ENCODE measurements at places on chromosomes 16 and 17. TPM values are rescaled to one million over a fixed set of nuclear protein-coding genes. Genes with fewer than 3 reads are reported as not detected.

The MPO gene
- 2.7 TPM for total RNA-seq

The GNGT2 gene
- not detected for total RNA-seq

GRCh38 chr16:87308826-87309225 lies 8.4 kb downstream of the C16orf95 start:
- no peak for DNase-seq

The RNFT1 gene
- 25.2 TPM for total RNA-seq

DNA sequence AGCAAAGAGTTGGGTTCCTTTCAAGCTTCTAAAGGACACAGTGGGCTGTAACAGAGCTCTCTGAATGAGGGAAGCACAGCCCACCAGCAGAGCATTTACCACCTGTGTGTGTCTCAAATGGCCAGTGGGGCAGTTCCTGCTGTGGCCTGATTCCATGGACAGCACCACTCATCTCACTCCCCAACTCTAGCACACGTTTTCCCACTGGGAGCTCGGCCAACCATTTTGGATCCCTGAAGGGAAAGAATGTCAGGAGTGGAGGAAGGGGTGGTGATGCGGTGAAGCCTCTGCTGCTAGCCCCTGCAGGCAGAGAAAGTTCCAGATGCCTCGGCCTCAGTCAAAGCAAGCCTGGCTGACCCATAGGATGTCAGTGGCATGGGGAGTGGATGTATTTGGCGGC lies 86.6 kb downstream of the PLXDC1 start:
- DNase-seq = no peak

GRCh38 chr16:54489225-54490111 lies 202.9 kb upstream of the IRX3 start:
- DNase-seq = no peak

DNA sequence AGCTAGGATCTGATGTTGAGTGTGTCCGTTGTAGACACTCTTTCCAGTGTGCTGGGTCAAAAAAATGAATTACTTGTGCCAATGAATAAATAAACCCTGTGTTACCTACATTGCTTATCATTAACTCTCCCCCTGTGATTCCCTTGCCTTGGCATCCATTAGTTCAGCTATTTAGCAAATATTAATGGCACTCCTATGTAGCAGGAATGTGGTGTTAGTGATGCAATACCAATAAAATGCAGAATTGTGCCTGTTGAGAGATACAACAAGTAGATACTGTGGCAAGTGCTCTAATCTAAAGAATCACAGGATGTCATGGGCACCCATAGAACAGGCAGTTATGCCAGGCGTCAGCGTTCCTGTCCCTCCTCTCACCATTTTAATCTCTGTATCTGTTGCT lies 343.2 kb downstream of the PMP22 start:
- no peak for DNase-seq

DNA sequence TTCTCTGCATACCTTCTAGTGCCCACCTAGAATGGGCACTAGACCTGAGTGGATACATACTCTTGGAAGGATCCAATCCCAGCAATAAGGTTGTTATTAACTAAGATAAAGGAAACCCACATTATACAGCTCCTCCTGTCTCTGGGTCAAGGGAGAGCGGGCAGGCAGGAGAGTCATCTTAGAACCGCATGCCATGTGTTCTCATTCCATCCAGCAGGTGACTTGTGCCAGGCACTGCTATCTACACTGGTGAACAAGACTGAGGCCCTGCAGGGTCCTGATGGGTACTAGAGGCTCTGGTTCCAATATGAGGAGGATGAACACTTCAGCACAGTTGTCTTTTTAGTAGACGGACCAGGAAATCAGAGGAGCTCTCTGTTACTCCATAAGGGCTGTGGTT lies 5.9 kb upstream of the CD300H start:
- no peak for DNase-seq

The FBXW10B gene
- 1.4 TPM for total RNA-seq

DNA sequence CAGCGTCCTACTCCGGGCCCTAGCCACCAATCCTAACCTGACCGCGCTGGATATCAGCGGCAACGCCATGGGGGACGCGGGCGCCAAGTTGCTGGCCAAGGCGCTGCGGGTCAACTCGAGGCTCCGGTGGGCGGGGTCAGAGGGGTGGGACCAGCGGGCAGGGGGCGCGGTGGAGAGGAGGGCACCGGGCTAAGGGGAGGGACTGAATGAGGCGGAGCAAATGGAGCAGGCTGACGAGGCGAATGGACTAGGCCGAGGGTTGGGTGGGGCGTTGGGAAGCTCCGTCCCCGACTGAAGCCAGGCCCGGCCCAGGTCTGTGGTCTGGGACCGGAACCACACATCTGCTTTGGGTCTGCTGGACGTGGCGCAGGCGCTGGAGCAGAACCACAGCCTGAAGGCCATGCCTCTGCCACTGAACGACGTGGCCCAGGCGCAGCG lies 4.6 kb downstream of the CARMIL2 start:
- no peak for DNase-seq

GRCh38 chr17:6352801-6353560 lies 81.9 kb downstream of the AIPL1 start:
- no peak for DNase-seq

The CDH13 gene
- 43.6 TPM for total RNA-seq

DNA sequence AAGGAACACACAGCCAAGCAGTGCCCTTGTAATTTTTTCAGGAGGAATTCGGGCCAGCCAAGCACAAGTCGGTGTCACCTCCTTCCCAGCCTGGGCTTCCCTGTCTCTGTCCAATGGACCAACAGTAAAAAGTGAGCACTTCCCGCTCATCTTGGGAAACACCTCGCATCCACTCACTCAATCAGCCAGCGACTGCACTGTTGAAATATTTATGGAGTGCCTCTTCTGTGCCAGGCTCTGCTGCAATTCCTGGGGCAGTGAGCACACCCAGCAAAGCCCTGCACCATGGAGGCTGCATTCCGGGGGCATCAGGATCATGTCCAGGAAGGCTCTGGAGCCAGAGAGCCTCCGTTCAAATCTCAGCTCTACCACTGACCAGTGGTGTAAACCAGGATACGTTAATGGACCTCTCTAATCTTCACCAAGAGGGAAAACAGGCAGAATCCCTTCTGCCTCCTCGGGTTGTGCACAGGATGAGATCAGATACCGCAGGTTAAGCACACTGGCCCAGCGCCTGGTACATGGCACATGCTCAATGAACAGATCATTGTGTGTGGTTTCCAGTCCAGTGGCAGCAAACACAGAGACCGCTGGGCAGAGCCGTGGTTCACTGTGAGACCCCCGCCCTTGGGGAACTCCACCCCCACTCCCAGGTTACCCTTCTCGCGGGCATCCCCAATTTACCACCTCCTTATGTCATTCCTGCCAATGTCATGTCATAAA lies 194.3 kb downstream of the ZNF423 start:
- no peak for DNase-seq

The ELAC2 gene
- total RNA-seq = 36.8 TPM

- DNase-seq = no peak
Measured at GRCh38 chr17:55663400-55663799, 59.3 kb downstream of the TMEM100 start.

GRCh38 chr17:17029938-17030337 lies 12.3 kb upstream of the MPRIP start:
- DNase-seq = no peak

DNA sequence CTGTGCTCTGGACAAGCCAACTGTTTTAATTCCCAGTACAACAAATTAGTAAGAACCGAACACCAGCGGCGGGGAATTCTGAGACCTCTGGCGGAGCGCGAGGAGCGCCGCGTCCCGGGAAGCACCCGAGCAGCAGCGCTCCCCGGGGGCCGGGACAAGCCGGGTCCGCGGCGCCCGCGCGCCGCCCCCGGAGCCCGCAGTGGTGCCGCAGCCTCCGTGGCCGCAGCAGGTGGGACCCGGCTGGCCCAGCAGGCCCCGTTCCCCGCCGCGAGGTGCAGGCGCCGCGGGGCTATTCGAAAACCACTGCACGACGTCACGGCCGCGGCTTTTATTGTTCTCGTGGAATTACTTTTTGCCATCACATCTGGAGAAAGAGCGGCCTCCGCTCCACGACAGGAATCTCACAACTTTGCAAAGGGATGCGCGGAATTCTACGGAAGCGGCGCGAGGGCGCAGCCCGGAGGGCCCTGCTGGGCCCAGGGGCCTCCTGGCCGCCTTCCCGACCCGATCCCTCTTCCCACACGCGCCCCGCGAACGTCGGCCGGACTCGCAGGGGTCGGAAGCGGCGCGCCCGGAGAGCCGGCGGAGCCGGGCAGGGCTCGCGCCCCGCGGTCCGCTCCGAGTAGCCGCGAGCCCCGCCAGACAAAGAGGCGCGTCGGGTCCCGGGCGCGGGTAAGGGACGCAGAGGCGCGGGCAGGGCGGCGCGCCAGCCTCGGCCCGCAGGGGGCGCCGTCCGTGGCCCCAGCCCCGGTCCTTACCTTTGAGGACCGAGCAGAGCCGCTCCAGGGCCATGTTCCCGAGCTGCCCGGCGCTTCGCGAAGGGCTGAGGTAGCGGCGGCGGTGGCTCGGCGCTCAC lies 696 bp downstream of the NETO2 start:
- peak; percentile 51 for DNase-seq

DNA sequence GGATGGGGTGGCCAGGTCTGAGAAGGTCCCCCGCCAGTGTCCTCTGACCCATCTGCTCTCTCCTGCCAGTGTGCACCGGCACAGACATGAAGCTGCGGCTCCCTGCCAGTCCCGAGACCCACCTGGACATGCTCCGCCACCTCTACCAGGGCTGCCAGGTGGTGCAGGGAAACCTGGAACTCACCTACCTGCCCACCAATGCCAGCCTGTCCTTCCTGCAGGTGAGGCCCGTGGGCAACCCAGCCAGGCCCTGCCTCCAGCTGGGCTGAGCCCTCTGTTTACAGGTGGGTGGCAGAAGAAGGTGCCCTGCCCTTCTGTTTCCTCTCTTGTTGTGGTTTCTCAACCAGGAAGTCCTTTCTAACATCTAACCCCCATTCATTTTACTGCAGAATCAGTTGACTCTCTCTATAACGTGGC lies 7.1 kb downstream of the ERBB2 start:
- no peak for DNase-seq

- DNase-seq = no peak
Measured at GRCh38 chr17:57342963-57343589, 86.8 kb downstream of the MSI2 start.

DNA sequence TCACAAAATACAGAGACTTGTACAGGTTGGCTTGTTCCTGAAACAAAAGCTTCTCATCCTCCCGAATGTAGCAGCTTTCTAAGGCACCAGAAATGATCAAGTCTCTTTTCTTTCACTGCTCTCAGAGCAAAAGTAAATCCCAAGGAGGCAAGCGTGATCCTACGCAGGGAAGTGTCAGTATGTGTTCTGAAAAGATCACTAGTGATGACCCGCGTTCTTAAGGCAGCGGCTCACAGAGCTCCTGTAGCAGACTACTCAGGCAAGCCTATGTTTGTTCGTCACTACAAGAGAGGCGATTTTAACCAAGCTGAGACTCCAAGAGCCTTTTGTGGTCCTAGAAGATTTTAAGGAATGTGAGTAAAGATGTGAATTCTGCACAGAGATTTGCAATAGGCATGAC lies 34.5 kb downstream of the WIPI1 start:
- DNase-seq = no peak

DNA sequence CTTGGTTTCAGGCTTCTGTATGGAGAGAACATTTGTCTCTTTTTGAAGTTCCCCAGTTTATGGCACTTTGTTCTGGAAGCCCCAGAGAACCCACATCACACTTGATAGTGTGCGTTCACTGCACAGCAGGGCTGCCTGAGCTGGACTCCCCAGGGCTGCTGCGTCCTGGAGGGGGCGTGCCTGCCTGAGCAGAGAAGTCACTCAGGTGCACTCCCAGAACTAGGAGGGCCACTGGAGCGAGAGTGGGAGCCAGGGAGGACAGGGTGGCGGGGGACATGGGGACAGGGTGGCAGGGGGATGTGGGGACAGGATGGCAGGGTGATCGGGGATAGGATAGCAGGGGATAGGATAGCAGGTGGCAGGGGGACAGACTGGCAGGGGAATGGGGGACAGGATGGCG lies 43.9 kb upstream of the ZNF469 start:
- DNase-seq = no peak

The NPIPB13 gene
- total RNA-seq = 4.6 TPM

DNA sequence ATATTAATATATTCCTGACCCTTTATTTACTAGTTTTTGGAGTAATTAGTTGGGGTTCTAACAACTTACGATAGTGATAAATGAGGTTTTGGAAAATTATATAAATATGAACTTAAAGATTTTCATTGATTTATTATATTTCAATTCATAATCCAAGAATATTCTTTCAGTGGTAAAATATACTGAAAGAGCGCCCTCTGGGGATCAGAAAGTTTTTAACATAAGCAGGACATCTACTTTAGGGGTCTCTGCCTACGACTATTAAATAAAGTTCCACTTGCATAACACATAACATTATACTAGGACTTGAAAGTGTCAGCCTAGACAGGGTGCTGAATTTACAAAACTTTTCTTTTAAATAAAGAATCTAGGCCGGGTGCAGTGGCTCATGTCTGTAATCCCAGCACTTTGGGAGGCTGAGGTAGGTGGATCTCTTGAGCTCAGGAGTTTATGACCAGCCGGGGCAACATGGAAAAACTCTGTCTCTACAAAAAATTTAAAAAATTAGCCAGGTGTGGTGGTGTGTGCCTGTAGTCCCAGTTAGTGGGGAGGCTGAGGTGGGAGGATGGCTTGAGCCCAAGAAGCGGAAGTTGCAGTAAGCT lies 15.6 kb downstream of the RFWD3 start:
- no peak for DNase-seq

GRCh38 chr17:65783845-65784334 lies 222.4 kb upstream of the AXIN2 start:
- no peak for DNase-seq

- no peak for DNase-seq
Measured at GRCh38 chr17:39794249-39794970, 56.7 kb downstream of the GRB7 start.

DNA sequence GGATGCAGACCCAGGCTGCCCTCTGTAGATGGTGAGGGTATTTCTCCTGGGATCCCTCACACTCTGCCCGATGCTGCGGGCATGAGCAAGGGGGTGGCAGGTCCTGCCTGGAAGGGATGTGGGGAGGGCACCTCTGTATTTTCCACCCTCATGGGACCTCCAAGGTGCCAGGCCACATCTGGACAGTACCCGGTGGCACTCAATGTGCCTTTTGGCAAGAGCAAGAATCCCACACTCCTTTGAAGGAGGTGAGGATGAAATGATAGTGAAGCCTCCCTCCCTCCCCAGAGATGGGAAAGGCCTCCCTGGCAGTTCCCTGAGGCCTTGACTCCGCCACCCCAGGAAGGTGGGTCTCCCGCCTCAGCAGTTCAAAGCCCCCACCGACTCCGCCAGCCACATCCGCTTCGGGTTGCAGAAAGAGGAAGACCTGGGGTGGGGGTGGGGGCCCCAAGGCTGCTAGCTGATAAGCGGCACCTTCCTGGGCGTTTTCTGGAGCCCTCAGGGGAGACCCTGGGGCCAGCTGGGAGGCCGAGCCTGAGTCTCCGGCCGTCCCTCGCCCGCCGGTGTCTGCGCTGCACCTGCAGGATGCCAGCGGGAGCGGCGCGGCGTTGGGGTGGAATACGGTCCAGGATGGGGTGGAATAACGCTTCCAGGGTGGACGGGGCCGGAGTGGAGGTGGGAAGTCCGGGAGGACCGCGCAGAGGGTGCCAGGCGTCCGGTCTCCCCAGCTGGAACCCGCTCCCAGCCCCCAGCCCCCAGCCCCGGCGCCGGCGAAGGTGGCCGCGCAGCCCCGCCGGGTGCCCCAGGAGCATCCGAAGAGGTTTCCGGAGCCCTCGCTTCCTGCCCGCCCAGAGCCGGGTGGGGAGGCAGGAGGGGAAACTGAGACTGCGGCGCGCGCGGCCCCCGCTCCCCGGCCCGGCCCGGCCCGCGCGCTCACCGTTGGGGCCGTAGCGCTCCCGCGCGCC lies 718 bp downstream of the ATP2A3 start:
- DNase-seq = no peak

Data from cerebellum (tissue), 4 donors.